ENCODE measurements at places on chromosomes 2 and 18.

DNA sequence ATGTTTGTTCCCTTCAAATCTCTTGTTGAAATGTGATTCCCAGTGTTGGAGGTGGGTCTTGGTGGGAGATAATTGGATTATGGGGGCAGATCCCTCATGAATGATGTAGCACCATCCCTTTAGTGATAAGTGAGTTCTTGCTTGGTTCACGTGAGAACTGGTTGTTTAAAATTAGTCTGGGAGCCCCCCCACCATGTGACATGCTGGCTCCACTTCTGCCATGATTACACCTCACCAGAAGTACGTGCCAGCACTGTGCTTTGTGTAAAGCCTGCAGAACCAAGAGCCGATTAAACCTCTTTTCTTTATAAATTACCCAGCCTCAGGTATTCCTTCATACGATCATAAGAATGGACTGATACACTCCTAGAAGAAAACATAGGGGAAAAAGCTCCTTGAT is 10.1 kb downstream of the ABI2 start:
- no peak for DNase-seq

- DNase-seq: no peak
Measured at GRCh38 chr2:6788614-6789013, 77.1 kb downstream of the CMPK2 start.

DNA sequence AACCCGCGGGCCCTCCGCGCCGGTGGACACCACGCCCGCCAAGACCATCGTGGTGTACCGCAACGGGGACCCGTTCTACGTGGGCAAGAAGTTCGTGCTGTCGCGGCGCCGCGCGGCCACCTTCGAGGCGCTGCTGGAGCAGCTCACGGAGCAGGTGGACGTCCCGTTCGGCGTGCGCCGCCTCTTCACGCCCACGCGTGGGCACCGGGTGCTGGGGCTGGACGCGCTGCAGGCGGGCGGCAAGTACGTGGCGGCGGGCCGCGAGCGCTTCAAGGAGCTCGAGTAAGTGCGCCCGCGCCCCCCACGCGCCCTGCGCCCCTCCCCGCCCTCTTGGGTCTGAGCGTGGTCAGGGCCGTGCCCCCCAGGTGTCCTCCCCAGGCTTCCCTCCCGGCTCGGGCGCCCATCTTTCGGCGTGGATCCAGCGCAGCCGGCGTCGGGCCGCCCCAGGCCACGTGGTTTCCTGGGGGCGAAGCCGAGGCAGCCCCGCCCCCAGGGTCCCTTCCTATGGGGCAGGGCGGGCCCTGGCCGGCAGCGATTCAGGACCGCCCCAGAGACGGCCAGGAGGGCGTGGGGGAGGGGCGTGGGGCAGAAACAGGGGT is 481 bp downstream of the DCDC2C start:
- no peak for DNase-seq

DNA sequence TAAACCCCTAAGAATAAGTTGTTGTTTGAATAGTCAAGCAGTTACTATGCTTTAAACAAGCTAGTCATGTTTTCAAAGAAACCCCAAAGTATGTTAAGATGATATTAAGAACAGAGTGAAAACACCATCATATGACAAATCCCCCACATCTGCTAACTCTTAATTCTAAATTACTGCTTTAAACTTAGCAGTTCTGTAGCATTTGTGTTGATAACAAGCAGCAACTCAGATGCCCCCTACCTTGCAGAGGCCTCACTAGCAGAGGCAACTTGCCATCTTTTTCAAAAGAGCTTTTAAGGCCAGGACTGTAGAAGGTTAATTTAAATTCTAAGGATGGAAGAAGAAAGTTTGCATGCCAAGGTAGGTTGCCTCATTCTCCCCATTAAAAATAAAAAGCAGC is 376.2 kb downstream of the SETBP1 start:
- DNase-seq: no peak

- no peak for DNase-seq
Measured at GRCh38 chr2:33126958-33127357, 180.2 kb downstream of the LTBP1 start.

- DNase-seq: no peak
Measured at GRCh38 chr2:205689820-205690219, 7.5 kb downstream of the NRP2 start.

DNA sequence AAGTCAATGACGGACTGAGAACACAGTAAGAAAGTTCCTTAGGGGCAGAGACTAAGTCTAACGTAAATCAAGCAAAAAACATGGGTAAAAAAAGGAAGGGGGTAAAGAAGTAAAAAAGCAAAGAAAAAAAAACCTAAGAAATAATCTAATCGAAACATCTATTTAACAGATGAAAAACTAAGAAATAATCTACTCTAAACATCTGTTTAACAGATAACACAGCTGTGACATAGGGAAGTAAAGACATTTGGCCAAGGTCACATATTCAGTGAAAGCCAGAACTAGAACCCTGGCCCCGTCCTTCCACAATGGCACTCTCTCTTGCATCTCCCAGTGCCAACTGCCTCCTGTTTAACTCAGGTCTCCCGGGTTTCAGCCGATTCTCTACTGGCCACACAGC is 48.1 kb downstream of the PSD4 start:
- no peak for DNase-seq

- no peak for DNase-seq
Measured at GRCh38 chr2:95234286-95234785, 27.0 kb downstream of the ZNF892 start.

GRCh38 chr2:111944531-111945210 is 46.3 kb downstream of the MERTK start:
- no peak for DNase-seq

- peak; percentile 33 for DNase-seq
Measured at GRCh38 chr2:98903064-98903355, 33.0 kb downstream of the CRACDL start.

DNA sequence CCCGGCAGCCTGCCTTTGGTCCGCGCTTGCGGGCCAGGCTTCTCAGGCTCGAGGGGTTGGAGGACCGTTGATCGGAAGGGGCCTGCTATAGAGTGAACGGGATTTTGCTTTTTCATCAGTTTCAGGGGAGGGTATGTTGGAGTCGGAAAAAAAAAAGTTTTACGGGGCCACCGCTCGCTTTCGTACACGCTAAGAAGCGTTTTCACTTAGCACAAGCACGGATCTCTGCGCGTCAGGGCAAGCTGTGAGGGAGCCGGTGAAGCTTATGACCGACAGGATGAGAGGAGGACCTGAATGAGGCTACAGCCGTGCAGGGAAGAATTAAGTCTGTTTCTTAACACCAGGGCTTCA is 443 bp downstream of the CPSF3 start:
- no peak for DNase-seq

- DNase-seq: no peak
Measured at GRCh38 chr2:2848621-2849333, 517.7 kb upstream of the MYT1L start.

DNA sequence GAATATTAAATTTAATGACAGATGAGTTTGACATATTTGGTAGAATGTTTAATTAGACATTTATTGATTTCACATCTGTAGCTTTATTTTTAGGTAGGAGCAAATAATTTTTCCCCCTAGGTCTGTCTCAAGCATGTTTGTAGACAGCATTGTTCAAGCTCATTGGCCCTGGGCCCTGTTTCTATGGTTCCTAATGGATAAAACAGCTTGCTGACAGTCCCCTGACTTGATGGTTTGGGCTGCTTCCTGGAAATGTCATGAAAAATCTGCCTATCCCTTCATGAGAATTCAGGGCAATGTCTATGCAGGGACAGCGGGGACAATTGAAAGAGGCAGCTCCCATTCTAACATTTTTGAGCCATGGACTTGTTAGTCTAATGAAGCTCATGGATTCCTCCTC is 14.6 kb upstream of the MEP1B start:
- DNase-seq: no peak

DNA sequence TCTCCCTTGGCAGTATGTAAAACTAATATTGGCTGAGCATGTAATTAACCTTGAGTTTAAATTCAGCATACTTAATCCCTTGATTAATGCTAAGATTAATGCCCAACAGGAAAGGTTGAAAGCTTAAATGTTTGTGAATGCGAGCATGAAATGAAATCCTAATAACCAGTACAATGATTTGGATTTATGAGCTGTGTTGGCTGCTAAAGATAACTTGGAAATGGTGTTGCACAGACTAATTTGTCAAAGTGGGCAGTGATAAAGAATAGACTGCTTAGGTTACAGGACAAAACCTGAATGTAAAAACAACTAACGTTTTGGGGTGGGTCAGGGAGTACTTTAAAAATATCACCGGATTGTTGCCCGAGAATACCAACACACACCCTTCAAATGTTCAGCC is 70.6 kb downstream of the MGAT5 start:
- no peak for DNase-seq

GRCh38 chr2:15507061-15507460 is 54.1 kb downstream of the NBAS start:
- no peak for DNase-seq

- DNase-seq: no peak
Measured at GRCh38 chr2:212960336-212960735, 191.1 kb downstream of the IKZF2 start.

DNA sequence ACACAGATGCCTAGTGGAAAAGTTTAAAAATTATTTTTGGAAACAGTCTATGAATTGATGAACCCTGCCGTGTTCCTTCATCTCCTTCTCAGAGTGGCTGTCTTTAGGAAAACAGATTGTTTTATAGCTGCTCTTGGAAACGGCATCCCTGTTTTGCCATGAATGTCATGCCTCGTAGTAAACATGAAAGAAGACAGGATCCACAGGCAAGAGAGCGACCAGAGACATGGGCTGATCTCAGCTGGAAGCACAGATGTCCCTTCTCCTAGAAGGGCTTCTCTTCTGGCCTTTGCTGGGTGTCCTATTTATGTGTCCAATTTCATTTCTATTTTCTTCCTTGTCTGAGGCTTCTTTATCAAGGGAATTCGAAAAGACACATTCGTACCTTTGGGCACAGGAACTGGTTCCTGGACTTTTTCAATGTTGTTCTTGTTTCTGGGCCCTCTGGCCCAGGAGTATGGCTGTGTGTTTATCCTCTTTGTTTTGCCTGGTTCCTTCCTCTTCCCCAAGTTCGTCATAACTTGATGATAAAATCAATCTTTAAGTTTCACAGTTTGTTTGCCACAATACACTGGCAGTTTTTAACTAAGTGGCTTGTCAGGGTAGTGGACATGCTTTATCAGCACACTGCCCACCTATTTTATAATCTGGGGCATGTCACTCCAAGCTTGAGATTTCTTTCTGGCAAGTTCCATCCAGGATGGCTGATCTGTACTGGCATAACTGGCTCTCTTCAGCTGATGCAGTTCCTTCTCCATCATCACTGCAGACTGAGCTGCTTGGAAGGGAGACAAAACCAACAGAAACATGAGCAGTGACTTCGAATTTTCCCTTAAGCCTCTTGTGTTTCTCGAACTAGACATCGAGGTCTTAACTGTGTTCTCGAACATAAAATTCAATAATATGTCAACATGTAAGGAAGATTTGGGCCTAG is 63.2 kb upstream of the MGAT4A start:
- DNase-seq: peak; percentile 6

DNA sequence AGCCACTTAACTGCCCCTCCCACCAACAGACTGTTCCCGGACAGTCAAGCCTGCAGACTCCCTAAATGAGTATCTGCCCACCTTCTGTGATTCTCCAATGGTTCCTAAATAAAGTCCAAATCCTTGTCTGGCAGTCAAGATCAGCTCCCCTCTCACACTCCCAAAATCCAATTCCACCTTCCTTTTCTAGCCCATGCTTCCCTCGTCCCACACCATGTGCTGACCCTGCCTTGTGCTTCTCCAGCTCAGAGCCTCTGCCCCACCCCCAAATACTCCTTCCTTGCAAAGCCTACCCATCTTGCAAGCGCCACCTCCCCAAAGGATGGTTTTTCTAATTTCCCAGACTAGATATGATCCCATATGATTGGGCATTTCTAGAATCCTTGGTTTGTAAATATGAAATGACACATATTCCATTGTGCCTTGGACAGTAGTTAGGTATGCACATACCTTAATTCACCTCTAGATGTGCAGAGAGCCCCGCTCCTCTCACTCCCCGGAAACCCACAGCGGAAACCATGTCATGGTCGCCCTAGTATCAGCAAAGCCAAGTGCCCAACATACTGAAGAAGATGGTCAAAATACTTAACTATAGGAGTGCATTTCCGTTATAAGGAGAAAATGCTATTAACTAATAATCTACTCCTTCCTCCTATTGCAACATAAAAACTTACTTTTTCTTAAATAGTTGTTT is 97.2 kb downstream of the KCTD1 start:
- DNase-seq: no peak

GRCh38 chr18:63366213-63367052 is 573 bp downstream of the KDSR start:
- peak; percentile 64 for DNase-seq

- no peak for DNase-seq
Measured at GRCh38 chr2:9796056-9797010, 46.9 kb upstream of the TAF1B start.

- DNase-seq: no peak
Measured at GRCh38 chr18:51051105-51051712, 21.2 kb downstream of the SMAD4 start.

DNA sequence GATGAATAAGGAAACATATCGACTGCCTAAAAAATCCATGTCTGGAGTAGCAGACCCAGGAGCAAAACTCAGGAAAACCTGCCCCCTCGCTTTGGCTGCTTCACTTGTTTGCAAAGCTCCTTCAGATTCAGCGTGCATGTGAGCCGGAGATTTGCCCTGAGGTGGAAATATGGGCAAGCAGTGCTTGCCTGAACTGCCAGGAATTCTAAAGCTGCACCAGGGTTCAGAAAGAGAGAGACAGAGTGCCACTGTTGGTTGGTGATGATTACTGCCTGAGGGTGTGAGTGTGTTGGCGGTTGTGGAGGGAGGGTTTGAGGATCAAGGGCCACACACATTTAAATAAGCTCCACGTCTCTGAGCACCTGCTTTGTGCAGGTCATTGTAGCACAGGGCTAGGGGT is 139.6 kb upstream of the RGPD4 start:
- no peak for DNase-seq

GRCh38 chr2:51222106-51222505 is 190.2 kb upstream of the NRXN1 start:
- DNase-seq: no peak

GRCh38 chr2:164903951-164904350 is 51.4 kb downstream of the SLC38A11 start:
- DNase-seq: no peak

DNA sequence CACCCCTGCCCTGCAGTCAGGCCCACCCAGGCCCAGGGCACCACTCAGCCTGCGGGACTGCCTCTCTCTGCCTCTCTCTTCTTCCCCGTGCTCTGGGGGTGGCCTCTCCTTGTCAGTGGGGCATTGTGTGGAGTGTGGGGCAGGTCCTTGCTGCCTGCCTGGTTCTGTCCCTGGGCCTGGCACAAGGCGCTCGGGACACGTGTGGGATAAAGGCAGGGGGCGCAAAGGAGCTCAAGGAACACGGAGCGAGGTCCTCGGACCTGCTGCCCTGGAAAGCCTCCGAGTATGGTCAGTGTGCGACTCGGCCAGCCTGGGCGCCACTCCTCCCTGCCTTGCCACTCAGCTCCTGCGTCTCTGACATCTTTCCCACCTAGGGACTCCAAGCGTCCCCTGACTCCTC is 262.2 kb downstream of the HDAC4 start:
- no peak for DNase-seq

DNA sequence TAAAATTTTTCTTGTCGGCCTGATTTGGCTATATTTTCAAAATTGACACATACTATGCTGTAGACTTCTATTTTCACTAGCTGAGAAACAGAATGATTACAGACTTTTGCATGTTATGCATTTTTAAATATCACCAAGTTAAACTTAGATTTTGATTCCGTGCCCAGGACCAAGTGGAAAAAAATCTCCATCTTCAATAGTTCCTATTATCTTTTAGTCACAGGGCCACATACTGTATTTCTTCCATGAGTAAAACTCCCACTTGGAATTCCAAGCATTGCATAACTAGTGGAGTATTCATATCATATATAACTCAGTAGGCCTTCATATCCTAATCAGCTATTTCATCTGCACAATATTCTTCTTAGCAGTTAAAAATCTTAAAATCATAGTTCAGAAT is 470.9 kb downstream of the ARHGAP15 start:
- no peak for DNase-seq
